ENCODE measurements at places on chromosomes 11 and 22. TPM values are rescaled to one million over a fixed set of nuclear protein-coding genes. Genes with fewer than 3 reads are reported as not detected.

DNA sequence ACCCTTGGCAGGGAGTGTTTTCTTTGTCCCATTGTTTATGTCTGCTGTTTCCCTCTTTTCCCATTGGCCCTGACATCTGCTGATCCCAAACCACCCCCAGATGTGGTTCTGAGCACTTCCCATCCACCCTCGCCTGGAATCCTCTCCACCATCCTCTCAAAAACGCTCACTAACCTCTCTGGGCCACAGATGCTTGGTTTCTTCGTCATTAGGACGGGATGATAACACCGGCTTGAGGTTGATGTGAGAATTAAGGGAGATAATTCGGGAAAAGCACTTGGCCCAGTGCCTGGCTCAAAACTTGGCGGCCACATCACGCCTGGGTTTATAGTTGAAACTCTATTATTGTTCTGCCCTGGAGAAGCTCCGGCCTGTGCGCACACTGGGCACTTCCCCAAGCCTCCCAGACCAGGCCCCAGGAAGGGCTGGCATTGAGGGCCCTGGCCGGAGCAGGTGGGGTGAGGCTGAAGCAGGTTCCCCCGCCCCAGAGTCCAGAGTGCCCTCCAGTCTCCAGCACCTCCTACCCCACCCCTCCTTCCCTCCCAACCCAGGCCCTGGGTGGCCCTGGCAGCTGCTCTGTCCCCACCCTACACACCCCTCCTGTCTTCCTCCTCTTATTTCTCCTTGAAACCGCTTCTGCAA is 63.7 kb downstream of the CYTH4 start:
- DNase-seq: no peak

DNA sequence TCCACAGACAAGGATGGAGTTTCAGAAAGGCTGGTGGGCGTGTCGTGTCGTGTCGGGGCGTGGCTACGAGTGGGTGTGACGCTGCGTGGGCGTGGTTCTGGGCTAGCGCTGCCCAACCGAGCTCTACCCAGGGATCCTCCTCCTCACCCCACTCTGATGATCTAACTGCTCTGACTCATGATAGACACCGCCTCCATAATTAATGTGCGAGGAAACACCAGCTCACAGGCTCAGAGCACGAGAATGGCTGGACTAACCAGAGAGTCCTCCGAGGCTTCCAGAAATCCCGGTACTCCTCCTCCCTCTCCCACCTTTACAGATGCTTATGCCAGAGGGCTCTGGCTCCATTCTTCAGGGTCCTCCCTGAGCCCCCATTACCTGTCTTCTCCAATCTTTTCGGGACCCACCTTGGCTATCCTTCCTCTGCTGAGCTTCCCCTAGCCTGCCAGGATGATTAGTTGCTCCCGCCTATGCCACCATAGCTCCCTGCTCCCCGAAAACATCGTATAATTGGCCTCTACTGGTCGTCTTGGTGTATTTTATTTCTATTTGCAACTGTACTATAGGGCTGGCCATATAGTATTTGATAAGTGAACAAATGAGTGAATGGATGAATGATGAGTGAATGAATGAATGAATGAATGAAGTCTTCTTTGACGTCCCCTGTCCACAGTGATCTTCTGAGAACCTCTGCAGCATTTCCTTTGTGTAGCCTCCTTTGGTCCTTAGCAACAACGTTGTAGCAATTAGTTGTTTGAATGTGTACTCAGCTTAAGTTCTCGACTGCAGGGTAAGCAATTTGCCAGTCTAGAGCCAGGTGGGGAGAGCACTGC is 21.7 kb downstream of the TMPRSS13 start:
- peak; percentile 35 for DNase-seq

- DNase-seq: no peak
Measured at GRCh38 chr22:32205974-32206773, 1.3 kb upstream of the RFPL2 start.

GRCh38 chr11:72688929-72689328 is 14.7 kb upstream of the PDE2A start:
- DNase-seq: no peak

- no peak for DNase-seq
Measured at GRCh38 chr11:92024788-92025187, 199.8 kb upstream of the FAT3 start.

The ARL2 gene
- 177 TPM for total RNA-seq

The TEX12 gene
- total RNA-seq: 0.23 TPM

The RAC2 gene
- 1.5 TPM for total RNA-seq

The GGT5 gene
- 3.6 TPM for total RNA-seq

The GUCY1A2 gene
- 1.9 TPM for total RNA-seq
